ENCODE measurements at places on chromosomes 16 and 17.

DNA sequence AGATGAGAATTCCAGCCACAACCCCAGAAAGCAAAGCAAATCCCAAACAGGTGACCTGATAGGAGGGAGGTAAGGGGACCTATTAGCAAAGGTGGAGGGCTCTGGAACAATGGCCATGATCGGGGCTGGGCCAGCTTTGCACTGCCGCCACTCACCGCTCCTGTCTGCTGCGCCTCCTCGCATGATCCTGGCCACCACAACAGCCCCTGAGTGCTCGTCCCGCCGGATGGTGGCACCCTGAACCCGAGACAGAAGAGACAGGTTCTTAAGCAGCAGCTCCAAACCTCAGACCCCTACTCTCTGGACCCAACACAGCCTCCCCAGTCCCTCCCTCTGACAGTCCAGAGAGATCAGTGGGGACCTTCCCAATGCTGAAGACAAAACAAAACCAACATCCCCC lies 5.3 kb downstream of the MPP3 start:
- no peak for DNase-seq

DNA sequence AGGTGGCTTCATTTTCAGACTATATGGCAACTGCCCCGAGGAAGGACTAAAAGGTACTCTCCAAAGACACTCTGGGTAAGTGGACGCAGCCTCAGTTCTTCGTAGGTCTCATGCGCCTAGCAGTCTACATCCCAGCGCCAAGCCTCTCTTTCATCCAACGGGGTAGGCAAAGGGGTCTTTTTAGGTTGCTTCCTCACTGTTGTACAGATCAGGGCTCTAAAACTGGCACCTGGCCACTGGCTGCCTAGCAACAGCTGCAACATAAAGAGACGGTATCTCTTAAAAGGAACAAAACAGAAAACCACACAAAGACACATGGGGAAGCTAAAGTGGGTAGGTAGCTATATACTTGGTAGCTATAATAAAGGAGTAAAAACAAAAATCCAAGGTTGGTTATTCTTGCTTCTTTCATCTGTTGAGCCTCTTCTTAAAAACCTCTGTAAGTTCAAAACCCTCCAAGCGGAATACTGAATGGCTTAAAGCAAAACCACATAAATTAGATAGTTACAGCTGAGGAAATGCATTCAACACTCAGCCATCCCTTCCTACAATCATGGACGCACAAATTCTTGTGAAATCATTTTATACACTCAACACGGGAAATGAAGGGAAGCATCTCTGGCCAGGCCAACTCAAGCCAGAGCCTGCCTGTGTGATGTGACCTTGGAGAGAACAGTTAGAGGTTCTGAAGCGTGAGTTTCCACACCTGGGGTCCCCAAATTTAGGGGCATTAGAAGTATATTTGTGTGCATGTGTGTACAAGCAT lies 22.7 kb downstream of the CYTH1 start:
- peak; percentile 62 for DNase-seq

DNA sequence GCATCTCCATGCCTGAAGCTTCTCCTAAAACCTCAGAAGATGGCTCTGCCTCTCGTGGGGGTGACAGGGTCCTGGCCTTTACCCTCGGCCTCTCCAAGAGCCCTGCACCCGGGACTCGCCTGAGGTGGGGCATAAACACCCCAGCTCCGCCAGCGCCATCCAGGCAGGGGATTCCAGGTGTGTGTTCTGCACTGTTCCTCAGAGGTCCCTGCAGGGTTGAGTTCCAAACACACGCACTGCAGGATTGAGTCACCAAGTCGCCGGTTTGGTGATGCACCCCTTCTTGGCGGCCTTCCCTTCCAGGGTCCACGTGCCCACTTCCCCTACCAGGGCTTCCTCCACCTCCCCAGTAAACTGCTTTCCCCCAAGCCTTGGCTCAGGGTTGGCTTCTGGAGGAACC lies 40.0 kb upstream of the RBFOX3 start:
- DNase-seq: no peak

- DNase-seq: peak; percentile 26
These were observed 421 bp downstream of the STAT3 start for GRCh38 chr17:42387661-42388380.

DNA sequence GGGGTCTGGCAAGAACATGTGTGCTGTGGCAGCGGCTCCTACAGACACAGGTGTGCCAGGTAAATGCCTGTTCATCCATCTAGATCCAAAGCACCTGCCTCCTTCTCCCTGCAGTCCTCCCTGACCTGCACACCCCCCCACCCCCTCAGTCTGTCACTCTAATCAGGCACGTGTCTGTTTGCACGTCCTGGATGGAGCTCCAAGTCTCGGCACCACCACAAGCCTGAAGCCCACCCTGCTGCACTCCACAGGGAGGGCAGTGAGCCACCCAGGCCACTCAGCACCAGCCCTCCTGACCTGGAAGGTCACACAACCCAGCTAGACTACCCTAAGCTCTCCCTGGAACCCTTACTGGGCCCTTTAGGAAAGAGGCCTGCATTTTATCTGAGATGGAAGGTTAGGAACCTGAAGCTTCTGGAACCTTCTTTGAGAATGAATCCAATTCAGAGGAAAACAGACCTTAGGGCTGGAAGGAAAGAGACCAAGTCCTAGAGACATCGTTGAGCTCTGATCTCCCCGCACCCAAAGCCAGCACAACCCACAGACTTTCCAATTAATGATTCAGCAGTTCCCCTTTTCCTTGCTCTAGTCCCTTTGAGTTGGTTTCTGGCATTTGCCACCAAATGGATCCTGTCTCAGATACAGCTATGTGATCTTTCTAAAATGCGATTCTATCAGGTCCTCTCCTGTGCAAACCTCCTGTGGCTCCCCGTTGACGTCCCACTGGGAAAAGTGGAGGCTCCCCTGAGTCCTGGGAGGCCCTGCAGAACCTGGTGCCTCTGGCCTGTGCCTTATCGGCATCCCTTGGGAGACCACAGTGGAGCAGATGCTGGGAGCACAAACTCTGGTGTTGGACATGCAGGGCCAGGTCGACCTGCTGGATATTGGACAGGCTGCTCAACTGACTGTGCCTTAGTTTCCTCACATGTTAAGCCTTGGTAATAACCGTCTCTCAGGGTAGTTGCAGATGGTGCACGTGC lies 67.9 kb downstream of the PRMT7 start:
- no peak for DNase-seq

GRCh38 chr17:75313941-75314551 lies 24.8 kb upstream of the SLC25A19 start:
- DNase-seq: no peak

DNA sequence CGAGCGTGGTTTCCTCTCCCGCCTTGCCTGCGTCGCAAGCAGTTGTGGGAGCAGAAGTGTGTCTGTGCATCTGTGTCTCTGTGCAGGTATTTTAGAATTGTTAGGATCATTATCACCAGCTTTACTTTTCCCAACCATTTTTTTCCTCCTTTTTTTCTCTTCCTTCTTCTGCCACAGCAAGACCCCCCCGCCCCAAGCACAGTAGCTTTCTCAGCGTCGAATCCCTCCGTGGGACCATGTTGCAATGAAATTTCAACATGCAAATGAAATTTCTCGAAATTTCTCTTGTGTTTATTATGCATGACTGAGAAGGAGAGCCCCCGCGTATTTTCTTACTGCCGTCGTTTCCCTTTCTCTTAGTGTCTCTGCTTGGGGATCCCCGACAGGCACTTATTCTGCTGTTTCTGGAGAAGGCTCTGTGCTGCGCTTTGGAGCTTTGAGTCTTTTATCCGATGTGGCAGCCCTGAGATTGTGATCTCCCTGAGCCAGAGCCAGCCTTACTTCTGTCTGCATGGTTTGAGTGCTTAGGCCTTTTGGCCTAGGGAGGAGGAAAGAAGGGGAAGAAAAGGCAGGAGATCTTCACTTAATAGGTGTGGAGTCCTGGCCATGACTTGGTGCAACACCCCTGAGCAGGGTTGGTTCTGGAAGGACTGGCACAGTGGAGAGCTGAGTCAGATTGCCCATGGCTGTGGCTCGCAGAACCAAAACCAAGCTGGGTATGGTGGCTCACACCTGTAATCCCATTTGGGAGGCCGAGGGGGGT lies 5.0 kb downstream of the ARMC7 start:
- DNase-seq: no peak
